Upper lobe of left lung (tissue), 6 donors: ENCODE measurements at places on chromosomes 6 and 20. TPM values are rescaled to one million over a fixed set of nuclear protein-coding genes. Genes with fewer than 3 reads are reported as not detected.

GRCh38 chr6:138803331-138803730, 7.4 kb downstream of the ECT2L start:
- H3K4me3 ChIP-seq, result no peak overlapping the region
- no peaks in the 10 kb centered on the region for H3K36me3 ChIP-seq
- H3K27me3 ChIP-seq, result no peaks in the 10 kb centered on the region
- no peaks in the 10 kb centered on the region for H3K4me1 ChIP-seq
- H3K27ac ChIP-seq, result no peak overlapping the region

DNA sequence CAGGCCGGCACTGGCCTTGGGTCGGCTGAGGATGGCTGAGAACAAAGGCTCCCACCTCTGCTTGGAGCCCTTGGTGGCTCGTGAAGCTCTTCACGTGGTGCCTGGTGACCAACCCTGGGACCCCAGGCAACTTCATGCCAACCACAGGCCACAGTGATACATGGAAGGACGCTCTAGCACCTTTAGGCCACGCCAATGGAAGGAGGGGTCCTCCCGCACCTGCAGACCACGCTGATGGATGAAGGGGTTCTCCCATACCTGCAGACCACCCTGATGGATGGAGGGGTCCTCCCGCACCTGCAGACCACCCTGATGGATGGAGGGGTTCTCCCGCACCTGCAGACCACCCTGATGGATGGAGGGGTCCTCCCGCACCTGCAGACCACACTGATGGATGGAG, 62.5 kb downstream of the ERMARD start:
- no peak overlapping the region for H3K4me3 ChIP-seq
- H3K27ac ChIP-seq, result no peak overlapping the region
- no peaks in the 10 kb centered on the region for H3K27me3 ChIP-seq
- H3K36me3 ChIP-seq, result no peaks in the 10 kb centered on the region

GRCh38 chr6:127864701-127865100, 36.2 kb downstream of the THEMIS start:
- no peak overlapping the region for H3K27ac ChIP-seq
- H3K36me3 ChIP-seq, result no peaks in the 10 kb centered on the region
- no peaks in the 10 kb centered on the region for H3K4me1 ChIP-seq
- no peak overlapping the region for H3K4me3 ChIP-seq

- peak overlapping the region; percentile 20 for H3K27ac ChIP-seq
- no peaks in the 10 kb centered on the region for H3K36me3 ChIP-seq
- H3K4me3 ChIP-seq, result peak overlapping the region; percentile 24
- no peaks in the 10 kb centered on the region for H3K27me3 ChIP-seq
- no peak for DNase-seq
Observed at GRCh38 chr6:136037242-136037875, 185.9 kb downstream of the PDE7B start.

GRCh38 chr6:163414946-163415619, 565 bp downstream of the QKI start:
- H3K27ac ChIP-seq, result peak overlapping the region; percentile 100
- H3K27me3 ChIP-seq, result no peaks in the 10 kb centered on the region
- peak; percentile 90 for DNase-seq
- H3K4me1 ChIP-seq, result peaks cover 20% of the 10 kb centered on the region

DNA sequence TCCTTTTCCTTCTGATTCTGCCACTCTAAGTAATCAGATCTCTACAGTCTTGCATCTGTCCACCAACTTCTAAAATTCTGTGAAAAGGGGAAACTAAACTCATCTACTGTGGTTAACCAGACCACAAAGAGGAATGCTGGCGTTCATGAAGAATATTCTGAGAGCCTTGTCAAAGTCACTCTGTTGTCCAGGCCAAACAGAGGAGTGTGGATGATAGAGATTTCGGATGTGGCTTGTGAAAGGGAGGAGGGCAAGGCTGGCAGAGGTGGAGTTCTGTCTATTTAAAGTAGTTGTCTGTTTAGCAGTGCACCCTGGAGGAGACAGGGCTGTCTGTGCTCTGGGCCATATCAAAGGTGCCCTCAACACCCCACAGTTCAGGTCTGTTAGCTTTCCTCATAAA, 33.9 kb downstream of the CCN2 start:
- H3K4me3 ChIP-seq, result no peak overlapping the region
- H3K36me3 ChIP-seq, result no peaks in the 10 kb centered on the region
- H3K27ac ChIP-seq, result no peak overlapping the region
- H3K27me3 ChIP-seq, result no peaks in the 10 kb centered on the region

The TMEM74B gene
- total RNA-seq, result 10.2 TPM

The TOMM6 gene
- total RNA-seq, result 169 TPM

DNA sequence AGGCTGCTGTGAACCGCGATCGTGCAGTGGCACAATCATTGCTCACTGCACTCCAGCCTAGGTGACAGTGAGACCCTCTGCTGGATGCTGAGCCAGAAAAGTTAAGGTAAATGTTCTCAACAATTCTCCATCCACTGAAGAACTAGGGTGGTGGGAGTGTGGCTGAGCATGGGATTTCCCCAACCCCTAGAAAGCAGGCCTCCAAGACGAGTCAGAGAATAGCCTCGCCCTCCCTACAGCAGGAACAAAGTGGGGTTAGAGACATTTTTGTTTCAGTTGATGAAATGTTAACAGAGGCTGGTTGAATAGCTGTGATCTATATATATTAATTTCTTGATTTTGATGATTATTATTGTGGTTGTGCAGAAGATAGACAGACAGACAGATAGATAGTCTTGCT, 6.1 kb upstream of the ALDH8A1 start:
- H3K27me3 ChIP-seq, result no peaks in the 10 kb centered on the region
- H3K4me3 ChIP-seq, result no peak overlapping the region
- H3K36me3 ChIP-seq, result no peaks in the 10 kb centered on the region
- no peak for DNase-seq
- H3K4me1 ChIP-seq, result no peaks in the 10 kb centered on the region

The STX16 gene
- 56.8 TPM for total RNA-seq

DNA sequence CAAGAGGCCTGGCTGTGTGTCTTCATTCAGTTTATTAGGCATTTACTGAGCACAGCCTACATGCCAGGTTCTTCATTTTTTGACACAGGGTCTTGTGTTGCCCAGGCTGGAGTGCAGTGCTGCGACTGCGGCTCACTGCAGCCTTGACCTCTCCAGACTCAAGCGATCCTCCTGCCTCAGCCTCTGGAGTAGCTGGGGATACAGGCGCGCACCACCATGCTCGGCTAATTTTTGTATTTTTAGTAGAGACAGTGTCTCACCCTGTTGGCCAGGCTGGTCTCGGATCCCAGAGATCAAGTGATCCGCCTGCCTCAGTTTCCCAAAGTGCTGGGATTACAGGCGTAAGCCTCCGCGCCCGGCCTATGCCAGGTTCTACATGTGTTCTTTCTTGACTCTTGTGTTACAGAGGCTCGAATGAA, 601 bp upstream of the ATRN start:
- H3K36me3 ChIP-seq, result no peaks in the 10 kb centered on the region
- H3K27me3 ChIP-seq, result no peaks in the 10 kb centered on the region
- peak overlapping the region; percentile 78 for H3K27ac ChIP-seq

The FAXC gene
- 8.8 TPM for total RNA-seq

DNA sequence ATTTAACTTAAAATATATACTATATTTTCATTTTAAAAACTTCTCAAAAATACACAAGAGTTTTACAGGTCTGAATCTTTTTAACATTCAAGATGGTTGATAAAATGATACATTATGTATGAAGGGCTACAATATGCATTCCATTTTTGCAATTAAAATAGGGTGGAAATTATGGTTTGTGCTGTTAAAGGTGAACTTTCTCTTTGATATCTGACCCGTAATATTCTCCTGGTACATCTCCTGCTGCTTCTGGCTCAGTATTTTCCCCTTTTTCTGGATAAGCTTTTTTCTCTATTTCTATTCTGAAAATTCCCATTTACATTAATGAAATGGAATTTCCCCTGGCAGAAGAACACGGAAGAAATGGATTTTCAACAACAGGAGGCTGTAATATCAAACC, 27.4 kb upstream of the LCA5 start:
- no peak overlapping the region for H3K4me3 ChIP-seq
- H3K36me3 ChIP-seq, result no peaks in the 10 kb centered on the region
- no peak for DNase-seq
- no peaks in the 10 kb centered on the region for H3K4me1 ChIP-seq

The LY6G6C gene
- not detected for total RNA-seq

DNA sequence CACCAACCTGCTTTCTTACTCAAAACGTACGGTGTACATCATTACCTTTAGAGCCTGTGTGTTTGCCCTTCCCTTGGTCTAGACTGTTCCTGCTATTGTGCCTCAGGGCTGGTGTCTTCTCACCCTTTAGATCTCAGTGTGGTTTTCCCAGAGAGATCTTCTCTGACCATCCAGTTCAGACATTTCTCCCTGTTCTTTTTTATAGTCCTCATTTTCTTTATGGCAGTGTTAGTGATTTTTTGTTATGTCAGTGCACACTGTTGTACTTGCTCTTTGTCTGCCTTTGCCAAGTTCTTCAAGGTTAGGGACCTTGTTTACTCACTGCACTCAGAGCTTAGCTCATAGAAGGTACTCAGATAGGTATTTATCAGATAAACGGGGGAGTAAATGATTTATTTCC, 82.8 kb downstream of the ATRN start:
- no peak overlapping the region for H3K27ac ChIP-seq
- no peaks in the 10 kb centered on the region for H3K27me3 ChIP-seq
- DNase-seq, result no peak

DNA sequence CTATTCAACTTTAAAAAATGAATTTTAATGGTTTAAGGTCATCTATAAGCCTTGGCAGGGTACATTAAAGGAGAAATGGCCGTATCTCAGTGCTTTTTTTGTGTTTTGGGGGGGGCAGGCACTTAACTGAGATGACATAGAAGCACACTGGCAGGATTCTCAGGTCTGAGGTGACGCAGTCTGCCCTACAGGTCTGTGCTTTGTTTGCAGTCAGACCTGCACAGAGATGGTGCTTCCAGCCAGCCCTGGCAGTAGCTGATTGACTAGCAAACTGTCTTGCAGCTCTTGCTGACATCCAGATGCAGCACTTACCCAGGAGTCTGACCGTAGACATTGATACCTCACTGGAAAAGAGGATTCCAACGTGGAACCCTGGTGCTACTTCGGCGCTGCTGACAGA, 249.1 kb downstream of the FOXC1 start:
- no peak overlapping the region for H3K27ac ChIP-seq
- H3K36me3 ChIP-seq, result no peaks in the 10 kb centered on the region
- DNase-seq, result no peak
- no peaks in the 10 kb centered on the region for H3K27me3 ChIP-seq
- H3K4me1 ChIP-seq, result no peaks in the 10 kb centered on the region

The GABBR1 gene
- 31.7 TPM for total RNA-seq

DNA sequence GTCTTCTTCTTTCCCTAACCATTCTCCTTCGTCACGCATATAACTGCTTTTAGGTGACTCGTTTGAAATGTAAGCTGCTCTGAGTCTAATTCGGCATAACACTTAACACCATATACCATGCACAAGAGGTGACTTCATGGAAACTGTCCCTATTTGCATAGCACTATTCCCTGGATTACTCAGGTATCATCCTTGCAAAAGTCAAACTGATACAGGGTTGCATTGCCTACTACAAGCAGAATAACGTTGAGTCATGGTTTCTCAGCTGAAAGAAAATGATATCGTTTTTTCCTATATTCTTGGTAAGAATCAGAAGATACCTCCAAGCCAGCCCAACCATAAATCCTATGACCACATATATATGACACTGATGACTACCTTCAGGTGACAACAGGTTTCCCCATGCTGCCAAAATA, 227.5 kb downstream of the ATXN1 start:
- H3K4me1 ChIP-seq, result peaks cover 6% of the 10 kb centered on the region
- DNase-seq, result no peak
- H3K27me3 ChIP-seq, result no peaks in the 10 kb centered on the region
- H3K4me3 ChIP-seq, result no peak overlapping the region
- H3K36me3 ChIP-seq, result no peaks in the 10 kb centered on the region

The ANGPT4 gene
- 0.39 TPM for total RNA-seq

The NRSN1 gene
- total RNA-seq, result not detected

The TREM2 gene
- 66.6 TPM for total RNA-seq

- H3K4me1 ChIP-seq, result peaks cover 4% of the 10 kb centered on the region
- H3K4me3 ChIP-seq, result no peak overlapping the region
- no peak for DNase-seq
- no peaks in the 10 kb centered on the region for H3K27me3 ChIP-seq
Observed at GRCh38 chr6:71457929-71458328, 169.3 kb downstream of the OGFRL1 start.

- H3K4me1 ChIP-seq, result no peaks in the 10 kb centered on the region
- H3K4me3 ChIP-seq, result no peak overlapping the region
- no peak for DNase-seq
Observed at GRCh38 chr6:158897236-158897635, 78.1 kb upstream of the EZR start.

DNA sequence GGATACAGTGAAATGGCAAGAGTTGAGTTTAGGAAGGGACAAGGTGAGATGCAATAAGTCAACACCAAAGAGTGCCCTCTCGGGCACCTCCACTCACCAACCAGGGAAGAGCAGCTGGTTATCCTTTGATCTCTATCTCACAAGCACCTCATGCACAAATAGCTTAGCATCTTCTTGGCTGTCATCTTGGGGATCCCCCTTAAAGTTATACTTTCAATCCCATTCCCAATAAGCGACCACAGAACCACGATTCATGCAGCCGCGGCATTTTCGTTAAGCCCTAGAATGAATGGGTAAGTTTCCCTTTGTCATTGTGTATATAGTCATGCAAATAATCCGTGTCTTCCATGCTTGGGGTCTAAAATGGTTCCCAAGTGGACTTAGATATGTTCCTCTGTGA, 73.5 kb downstream of the ADTRP start:
- H3K4me3 ChIP-seq, result no peak overlapping the region
- H3K27ac ChIP-seq, result no peak overlapping the region
- no peaks in the 10 kb centered on the region for H3K27me3 ChIP-seq
- no peaks in the 10 kb centered on the region for H3K4me1 ChIP-seq
- DNase-seq, result no peak

The BCAS1 gene
- 0.76 TPM for total RNA-seq

The RIMS4 gene
- 2.2 TPM for total RNA-seq

The ULBP3 gene
- 3.2 TPM for total RNA-seq

- no peaks in the 10 kb centered on the region for H3K27me3 ChIP-seq
- H3K27ac ChIP-seq, result no peak overlapping the region
- no peak overlapping the region for H3K4me3 ChIP-seq
- DNase-seq, result no peak
- H3K4me1 ChIP-seq, result no peaks in the 10 kb centered on the region
Observed at GRCh38 chr6:43861212-43861894, 91.3 kb downstream of the VEGFA start.

GRCh38 chr6:140105857-140106256, 731.4 kb upstream of the CITED2 start:
- no peak overlapping the region for H3K27ac ChIP-seq
- H3K27me3 ChIP-seq, result no peaks in the 10 kb centered on the region
- no peak overlapping the region for H3K4me3 ChIP-seq
- DNase-seq, result no peak
- H3K4me1 ChIP-seq, result no peaks in the 10 kb centered on the region

- H3K4me3 ChIP-seq, result no peak overlapping the region
- no peak overlapping the region for H3K27ac ChIP-seq
- H3K36me3 ChIP-seq, result no peaks in the 10 kb centered on the region
- peaks cover 3% of the 10 kb centered on the region for H3K4me1 ChIP-seq
- no peaks in the 10 kb centered on the region for H3K27me3 ChIP-seq
Observed at GRCh38 chr20:61808447-61808846, 257.2 kb downstream of the TAF4 start.

The RARS2 gene
- total RNA-seq, result 22.0 TPM

GRCh38 chr20:9024606-9025005, 44.3 kb upstream of the PLCB4 start:
- no peaks in the 10 kb centered on the region for H3K27me3 ChIP-seq
- no peak overlapping the region for H3K4me3 ChIP-seq
- H3K4me1 ChIP-seq, result no peaks in the 10 kb centered on the region
- no peak overlapping the region for H3K27ac ChIP-seq
- no peak for DNase-seq
- no peaks in the 10 kb centered on the region for H3K36me3 ChIP-seq
